ENCODE measurements at places on chromosomes 11 and 22. TPM values are rescaled to one million over a fixed set of nuclear protein-coding genes. Genes with fewer than 3 reads are reported as not detected.

The MYO18B gene
- total RNA-seq: 0.05 TPM

The PMM1 gene
- 31.7 TPM for total RNA-seq

The SLC22A8 gene
- not detected for total RNA-seq

The LIF gene
- total RNA-seq: 75.4 TPM

The RBMXL2 gene
- total RNA-seq: 0.12 TPM

The RFPL2 gene
- 0.61 TPM for total RNA-seq

The ARHGEF17 gene
- total RNA-seq: 18.2 TPM

The GLYAT gene
- total RNA-seq: not detected

The SYCE3 gene
- total RNA-seq: not detected

The APOA1 gene
- 2.0 TPM for total RNA-seq

The LRRC4C gene
- not detected for total RNA-seq

DNA sequence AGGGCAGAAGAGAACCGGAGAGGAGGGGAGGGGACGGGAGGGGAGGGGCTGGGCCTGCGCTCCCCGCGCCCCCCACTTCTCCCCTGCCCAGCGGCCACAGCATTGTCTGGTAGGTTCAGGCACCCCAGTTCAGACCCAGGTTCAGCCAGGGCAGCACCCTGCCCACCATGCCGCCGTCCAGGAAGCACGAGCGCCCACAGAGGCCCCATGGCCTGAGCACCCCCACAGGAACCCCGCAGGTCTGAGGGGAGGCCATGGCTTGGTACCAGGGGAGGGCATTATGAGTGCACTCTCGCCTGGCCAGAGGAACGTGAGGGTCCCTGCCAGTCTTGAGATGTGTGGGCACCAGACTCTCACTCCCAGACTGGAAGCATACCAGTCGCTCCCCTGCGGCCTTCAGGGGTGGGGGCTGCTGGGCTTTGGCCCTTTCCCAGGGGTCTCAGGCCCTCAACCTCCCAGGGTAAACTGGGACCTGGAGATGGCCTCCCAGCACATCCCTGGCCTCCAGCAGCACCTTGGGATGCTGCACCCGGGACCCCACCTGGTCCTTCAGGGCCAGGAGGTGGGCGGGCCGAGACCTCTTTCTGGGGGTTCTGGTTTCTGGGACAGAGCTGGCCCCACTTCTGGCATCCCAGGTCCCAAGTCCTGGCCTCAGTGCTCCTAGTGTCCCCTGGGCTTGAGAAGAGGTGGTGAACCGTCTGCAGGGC lies 597 bp upstream of the PLXNB2 start:
- H3K4me1 ChIP-seq: peaks cover 48% of the 10 kb centered on the region
- no peak for DNase-seq
- H3K36me3 ChIP-seq: 0 out of 2 replicates have a peak, but pooled peaks cover 2% of the 10 kb centered on the region
- no peaks in the 10 kb centered on the region for H3K27me3 ChIP-seq

- H3K4me3 ChIP-seq: no peak overlapping the region
- H3K27me3 ChIP-seq: no peaks in the 10 kb centered on the region
- no peaks in the 10 kb centered on the region for H3K36me3 ChIP-seq
- H3K4me1 ChIP-seq: no peaks in the 10 kb centered on the region
Measured at GRCh38 chr11:132187814-132188213, 817.4 kb downstream of the NTM start.

- peak; percentile 24 for DNase-seq
- H3K36me3 ChIP-seq: no peaks in the 10 kb centered on the region
- peaks cover 24% of the 10 kb centered on the region for H3K27me3 ChIP-seq
- H3K4me3 ChIP-seq: no peak overlapping the region
Measured at GRCh38 chr22:26172389-26172990, 3.2 kb downstream of the SEZ6L start.

DNA sequence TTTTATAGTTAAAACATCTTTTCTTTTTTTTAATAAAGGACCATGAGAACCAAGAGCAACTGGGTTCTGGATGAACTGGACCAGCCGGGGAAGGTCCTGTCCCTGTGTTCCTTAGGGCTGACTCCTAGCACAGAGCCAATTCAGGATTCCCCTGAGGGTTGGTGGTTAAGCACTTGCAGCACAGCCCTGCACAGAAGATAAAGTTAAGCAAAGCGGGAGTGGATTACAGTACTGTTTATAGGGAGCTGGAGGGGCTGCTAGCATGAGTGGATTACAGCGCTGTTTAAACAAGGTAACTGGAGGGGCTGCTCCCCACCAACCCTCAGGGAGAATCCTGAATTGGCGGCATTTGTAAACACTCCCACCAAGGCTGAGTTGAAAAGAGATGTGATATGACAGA lies 90.6 kb downstream of the CELSR1 start:
- H3K4me1 ChIP-seq: peaks cover 19% of the 10 kb centered on the region
- H3K27ac ChIP-seq: no peak overlapping the region
- H3K4me3 ChIP-seq: no peak overlapping the region
- DNase-seq: no peak
- no peaks in the 10 kb centered on the region for H3K27me3 ChIP-seq
- H3K36me3 ChIP-seq: no peaks in the 10 kb centered on the region

DNA sequence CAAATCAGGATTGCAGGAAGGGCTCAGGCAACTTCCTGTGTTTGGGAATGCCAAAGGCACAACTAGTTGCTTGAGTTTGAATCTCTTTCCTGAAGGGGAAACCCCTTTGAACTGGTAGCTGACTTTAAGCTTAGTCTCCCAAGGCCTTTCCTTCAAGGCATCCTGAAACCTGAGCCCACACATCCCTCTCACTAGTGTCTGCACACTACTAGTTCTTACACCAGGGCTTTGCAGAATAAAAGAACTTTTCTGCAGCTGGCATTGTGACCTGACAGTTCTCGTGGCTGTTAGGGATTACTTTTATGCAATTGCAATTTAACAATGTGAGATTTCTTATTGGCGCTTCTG lies 95.4 kb downstream of the EXT2 start:
- H3K4me3 ChIP-seq: no peak overlapping the region
- no peaks in the 10 kb centered on the region for H3K4me1 ChIP-seq
- peaks cover 4% of the 10 kb centered on the region for H3K36me3 ChIP-seq
- H3K27me3 ChIP-seq: no peaks in the 10 kb centered on the region
- no peak overlapping the region for H3K27ac ChIP-seq
- no peak for DNase-seq

DNA sequence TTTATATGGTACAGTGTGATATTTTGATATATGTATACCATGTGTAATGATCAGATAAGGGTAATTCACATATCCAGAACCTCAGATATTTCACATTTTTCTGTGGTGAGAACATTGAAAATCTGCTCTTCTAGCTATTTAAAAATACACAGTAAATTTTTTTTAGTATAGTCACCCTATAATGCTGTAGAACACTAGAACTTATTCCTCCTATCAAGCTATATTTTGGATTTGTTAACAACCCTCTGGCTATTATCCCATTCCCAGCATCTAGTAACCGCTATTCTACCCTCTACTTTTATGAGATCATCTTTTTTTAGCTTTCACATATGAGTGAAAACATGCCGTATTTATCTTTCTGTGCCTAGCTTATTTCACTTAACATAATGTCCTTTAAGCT lies 65.5 kb upstream of the SYT9 start:
- DNase-seq: no peak
- no peaks in the 10 kb centered on the region for H3K4me1 ChIP-seq
- H3K36me3 ChIP-seq: no peaks in the 10 kb centered on the region
- H3K27me3 ChIP-seq: peaks cover 18% of the 10 kb centered on the region
- H3K4me3 ChIP-seq: no peak overlapping the region
- H3K27ac ChIP-seq: no peak overlapping the region

- no peak overlapping the region for H3K4me3 ChIP-seq
- H3K4me1 ChIP-seq: no peaks in the 10 kb centered on the region
- H3K27ac ChIP-seq: no peak overlapping the region
- no peaks in the 10 kb centered on the region for H3K27me3 ChIP-seq
Measured at GRCh38 chr11:121800731-121801393, 315.2 kb downstream of the BLID start.

DNA sequence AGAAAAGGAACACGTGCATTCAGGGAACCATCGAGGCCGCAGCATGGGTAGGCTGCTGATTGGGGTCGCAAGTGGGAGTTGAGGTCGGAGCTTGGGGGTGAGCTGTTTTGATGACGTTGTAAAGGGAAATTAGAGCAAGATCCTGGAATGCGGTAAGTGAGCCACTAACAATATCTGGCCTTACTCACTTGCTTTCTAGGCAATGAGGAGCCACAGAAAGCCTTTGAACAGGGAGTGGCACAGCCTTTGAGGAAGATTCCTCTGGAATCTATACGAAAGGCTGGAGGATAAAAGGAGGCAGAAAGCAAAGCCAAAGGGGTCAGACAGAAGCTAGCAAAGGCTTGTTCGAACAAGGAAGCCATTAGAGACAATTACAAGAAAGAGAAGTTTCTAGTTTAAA lies 197.5 kb downstream of the LARGE1 start:
- no peak overlapping the region for H3K27ac ChIP-seq
- H3K4me1 ChIP-seq: no peaks in the 10 kb centered on the region
- no peak for DNase-seq
- no peaks in the 10 kb centered on the region for H3K27me3 ChIP-seq
- no peaks in the 10 kb centered on the region for H3K36me3 ChIP-seq

- H3K27me3 ChIP-seq: no peaks in the 10 kb centered on the region
- H3K4me3 ChIP-seq: peak overlapping the region; percentile 69
- H3K27ac ChIP-seq: peak overlapping the region; percentile 98
- no peaks in the 10 kb centered on the region for H3K36me3 ChIP-seq
Measured at GRCh38 chr22:32473388-32473952, 1.1 kb upstream of the FBXO7 start.

DNA sequence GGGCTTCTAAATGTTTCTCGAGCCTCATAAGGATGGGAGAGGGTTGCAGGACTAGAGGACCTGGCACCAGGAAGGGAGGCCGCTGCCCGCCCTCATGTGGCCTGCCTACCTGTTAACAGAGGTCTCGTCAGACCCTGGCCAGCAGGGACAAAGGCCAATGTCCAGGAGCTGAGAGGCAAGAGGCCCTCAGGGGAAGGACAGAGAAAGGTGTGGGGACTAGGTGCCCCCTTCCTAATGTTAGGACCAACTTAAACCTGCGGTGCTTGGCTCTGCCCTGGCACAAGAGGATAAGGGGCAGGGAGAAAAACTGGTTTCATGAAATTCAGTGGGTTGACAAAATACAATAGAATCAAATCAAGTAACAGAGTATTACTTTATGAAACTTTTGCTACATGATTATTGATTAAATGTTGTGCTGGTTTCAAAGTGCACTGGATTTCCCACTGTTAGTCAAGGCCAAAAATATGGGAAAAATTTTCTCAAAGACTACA lies 20.0 kb upstream of the SYT12 start:
- no peak overlapping the region for H3K27ac ChIP-seq
- no peak for DNase-seq
- H3K27me3 ChIP-seq: no peaks in the 10 kb centered on the region
- no peak overlapping the region for H3K4me3 ChIP-seq
- no peaks in the 10 kb centered on the region for H3K36me3 ChIP-seq

- no peak overlapping the region for H3K27ac ChIP-seq
- no peaks in the 10 kb centered on the region for H3K36me3 ChIP-seq
- H3K4me3 ChIP-seq: no peak overlapping the region
- H3K4me1 ChIP-seq: no peaks in the 10 kb centered on the region
- no peak for DNase-seq
Measured at GRCh38 chr22:23570681-23571080, 9.4 kb downstream of the IGLL1 start.

- no peaks in the 10 kb centered on the region for H3K36me3 ChIP-seq
- H3K4me3 ChIP-seq: no peak overlapping the region
- H3K27me3 ChIP-seq: no peaks in the 10 kb centered on the region
- no peak for DNase-seq
Measured at GRCh38 chr11:117092951-117093590, 5.2 kb downstream of the SIK3 start.

- H3K4me3 ChIP-seq: no peak overlapping the region
- DNase-seq: no peak
- no peaks in the 10 kb centered on the region for H3K36me3 ChIP-seq
- H3K4me1 ChIP-seq: no peaks in the 10 kb centered on the region
Measured at GRCh38 chr22:40070701-40071100, 75.9 kb downstream of the FAM83F start.

DNA sequence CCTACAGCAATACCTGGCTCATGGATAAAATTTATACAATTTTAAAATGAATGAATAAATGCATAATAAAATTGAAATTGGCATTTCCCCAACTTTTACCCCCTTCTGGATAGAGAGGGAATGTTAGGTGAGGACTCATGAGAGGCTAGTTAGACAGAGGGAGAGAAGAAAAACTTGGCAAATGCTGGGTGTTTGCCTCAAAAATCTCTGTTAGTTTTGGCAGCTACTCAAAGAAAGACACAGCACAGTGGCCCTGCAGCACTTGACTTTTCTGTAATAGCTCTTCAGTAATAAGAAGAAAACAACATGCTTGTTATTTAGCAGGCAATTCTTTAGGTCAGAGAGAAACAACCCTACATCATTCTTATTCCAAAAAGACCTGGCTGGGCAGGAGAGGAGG lies 20.7 kb upstream of the IZUMO1R start:
- no peak for DNase-seq
- no peaks in the 10 kb centered on the region for H3K36me3 ChIP-seq
- H3K4me3 ChIP-seq: no peak overlapping the region

DNA sequence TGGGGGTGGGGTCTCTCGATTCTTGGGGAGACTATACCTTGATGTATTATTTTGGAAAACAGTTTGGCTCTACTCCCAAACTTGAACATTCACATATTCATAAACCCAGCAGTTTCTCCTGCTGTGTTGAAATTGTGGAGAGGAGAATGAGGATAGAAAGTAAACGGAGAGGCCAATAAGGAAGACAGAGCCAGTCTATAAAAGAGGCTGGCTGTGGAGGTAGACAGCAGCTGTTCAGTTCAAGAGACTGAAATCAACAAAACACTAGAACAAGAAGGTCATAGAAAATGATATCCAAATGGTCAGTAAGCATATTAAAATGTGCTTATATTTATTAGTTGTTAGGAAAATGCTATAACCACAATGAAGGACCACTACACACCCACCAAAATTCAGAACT lies 1.9 kb upstream of the MOGAT2 start:
- no peaks in the 10 kb centered on the region for H3K36me3 ChIP-seq
- no peaks in the 10 kb centered on the region for H3K27me3 ChIP-seq
- H3K4me3 ChIP-seq: no peak overlapping the region
- H3K4me1 ChIP-seq: peaks cover 4% of the 10 kb centered on the region

GRCh38 chr11:84673753-84674152 lies 953.4 kb downstream of the DLG2 start:
- H3K4me1 ChIP-seq: no peaks in the 10 kb centered on the region
- no peak for DNase-seq
- no peaks in the 10 kb centered on the region for H3K36me3 ChIP-seq
- H3K27me3 ChIP-seq: no peaks in the 10 kb centered on the region
- no peak overlapping the region for H3K4me3 ChIP-seq
